Fibroblast of the aortic adventitia (primary cell): ENCODE measurements at places on chromosomes 12 and 14.

DNA sequence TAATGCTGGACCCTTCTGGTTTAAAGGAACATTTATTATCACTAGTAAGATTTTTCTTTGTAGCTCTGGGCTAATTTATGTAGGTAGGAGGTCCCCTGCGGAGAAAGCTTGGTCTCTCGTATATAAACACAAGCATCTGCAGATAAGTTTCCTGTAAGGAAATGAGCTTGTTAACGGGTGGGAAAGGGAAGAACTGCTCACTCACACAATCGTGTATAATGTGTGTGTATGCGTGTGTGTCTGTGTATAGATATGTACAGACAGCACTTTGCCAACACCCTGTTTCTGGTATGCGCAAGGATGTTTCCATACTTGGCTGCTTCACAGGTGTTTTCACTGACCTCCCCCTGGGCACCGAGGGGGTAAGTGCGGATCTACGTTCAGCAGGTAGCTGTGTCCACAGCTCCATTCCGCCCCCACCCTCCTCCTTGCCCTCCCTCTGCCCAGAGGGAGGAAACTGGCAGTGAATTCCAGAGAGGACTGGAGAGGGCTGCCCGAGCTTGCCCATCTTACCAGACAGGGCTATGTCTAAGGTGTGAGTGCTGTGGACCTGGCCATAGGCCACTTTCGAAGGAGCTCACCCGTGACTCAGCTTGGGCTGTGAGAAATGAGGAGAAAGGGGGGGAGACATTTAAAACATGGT, 65.2 kb downstream of the NINJ2 start:
- no peak for DNase-seq

DNA sequence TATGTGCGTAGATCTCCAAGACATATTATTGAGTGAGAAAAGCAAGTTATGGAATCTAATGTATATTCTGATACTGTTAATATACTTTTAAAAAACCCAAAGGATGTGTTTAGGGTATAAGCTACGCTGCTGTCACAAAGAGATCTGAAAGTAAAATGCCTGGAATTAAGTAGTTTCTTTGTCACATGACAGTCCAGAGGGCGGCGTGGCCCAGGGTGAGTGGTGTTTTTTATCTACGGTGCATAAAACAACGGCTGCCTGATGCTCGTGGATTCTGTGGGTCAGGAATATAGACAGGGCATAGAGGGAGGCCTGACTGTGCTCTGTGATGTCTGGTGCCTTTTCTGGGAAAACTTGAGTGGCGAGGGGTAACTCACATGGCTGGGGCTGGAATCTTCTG, 21.3 kb downstream of the TMEM120B start:
- DNase-seq: no peak

- no peak for DNase-seq
Observed at GRCh38 chr12:95683418-95683817, 107.1 kb downstream of the NTN4 start.

DNA sequence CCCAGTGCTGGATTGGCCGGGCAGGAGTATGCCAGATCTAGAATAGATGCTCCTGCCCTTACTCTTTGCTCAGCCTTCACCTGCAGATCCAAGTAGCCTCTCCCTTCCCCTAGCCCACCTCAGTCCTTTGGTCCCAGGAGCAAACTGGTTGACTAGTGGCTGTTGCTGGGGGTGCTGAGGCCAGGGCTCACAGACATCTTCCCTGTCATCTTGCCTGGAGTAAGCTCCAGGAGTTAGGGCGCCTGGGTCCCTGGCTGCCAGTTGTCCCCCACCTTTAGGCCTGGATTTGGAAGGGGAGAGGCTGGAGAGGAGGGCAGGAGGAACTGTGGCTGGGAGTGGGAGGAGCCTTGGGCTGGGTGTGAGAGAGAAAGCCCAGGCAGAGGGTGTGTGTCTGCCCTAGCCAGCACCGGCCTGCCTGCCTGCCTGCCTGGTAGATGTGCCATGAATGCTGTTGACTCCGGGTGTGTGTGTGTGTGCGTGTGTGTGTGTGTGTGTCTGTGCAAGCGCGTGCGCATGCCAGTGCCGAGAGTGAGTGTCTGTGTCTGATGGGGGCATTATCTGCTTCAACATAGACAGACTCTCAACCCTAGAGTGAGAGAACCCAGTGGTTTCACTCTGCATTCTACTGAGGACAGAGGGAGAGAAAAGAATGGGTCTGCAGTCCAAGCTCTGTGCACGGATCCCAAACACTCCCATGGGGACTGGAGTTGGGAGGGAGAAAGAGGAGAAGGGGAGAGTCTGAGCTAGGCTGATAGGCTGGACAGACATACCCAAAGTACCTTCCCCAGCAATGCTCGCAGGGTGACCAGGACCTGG, 845 bp upstream of the RARG start:
- peak; percentile 44 for DNase-seq

GRCh38 chr14:91935586-91935985, 11.9 kb downstream of the FBLN5 start:
- DNase-seq: no peak

GRCh38 chr14:89089330-89089729, 264.9 kb downstream of the TTC8 start:
- no peak for DNase-seq

DNA sequence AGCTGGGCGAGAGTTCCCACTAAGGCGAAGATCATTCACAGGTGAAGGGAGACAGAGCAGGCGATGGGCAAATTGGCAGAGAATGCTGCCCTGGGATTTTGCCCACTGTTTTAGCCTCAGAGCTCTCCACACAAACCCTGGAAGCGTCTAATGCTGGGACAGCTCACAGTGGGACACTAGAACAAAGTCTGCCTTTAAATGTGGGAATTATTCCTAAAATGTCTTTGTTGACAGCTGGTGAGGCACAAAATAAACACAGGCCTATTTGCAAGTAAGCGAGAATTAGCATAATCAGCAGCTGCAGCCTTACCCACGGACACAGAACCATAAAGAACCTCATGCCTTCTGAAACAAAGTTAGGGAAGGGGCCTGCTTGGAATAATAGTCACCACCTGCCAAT, 824.5 kb downstream of the AACS start:
- DNase-seq: no peak
